A549 treated with AZD2906 at 1 μM for 4 hours (cell line): ENCODE measurements at places on chromosomes 3 and 15. TPM values are rescaled to one million over a fixed set of nuclear protein-coding genes. Genes with fewer than 3 reads are reported as not detected.

The DUOX2 gene
- 0.03 to 0.05 TPM (median 0.03 TPM) in 5 replicates for total RNA-seq

The CFAP100 gene
- total RNA-seq, result not detected in 5 replicates

The ASB14 gene
- total RNA-seq, result not detected in 5 replicates

The NOX5 gene
- 0.17 to 0.35 TPM (median 0.23 TPM) in 5 replicates for total RNA-seq

The CLDN1 gene
- 15.3 to 20.2 TPM (median 18.5 TPM) in 5 replicates for total RNA-seq

The IL5RA gene
- total RNA-seq, result not detected in 5 replicates

The NR2E3 gene
- total RNA-seq, result 0.16 to 0.34 TPM (median 0.21 TPM) in 5 replicates

The TMCO5A gene
- not detected in 5 replicates for total RNA-seq

The MUC4 gene
- total RNA-seq, result 0.01 to 0.10 TPM (median 0.05 TPM) in 4 of 5 replicates, not detected in the other

The ARRDC4 gene
- total RNA-seq, result 0.11 to 0.28 TPM (median 0.13 TPM) in 5 replicates

The PDCD7 gene
- 25.7 to 27.3 TPM (median 26.4 TPM) in 5 replicates for total RNA-seq

The KLHL18 gene
- 18.0 to 19.5 TPM (median 18.9 TPM) in 5 replicates for total RNA-seq

The SLCO2A1 gene
- 0.15 to 0.41 TPM (median 0.22 TPM) in 5 replicates for total RNA-seq

The ASTE1 gene
- 4.5 to 5.6 TPM (median 5.1 TPM) in 5 replicates for total RNA-seq

The SPINK8 gene
- total RNA-seq, result not detected in 5 replicates

The ITIH1 gene
- total RNA-seq, result not detected in 5 replicates

The C15orf40 gene
- total RNA-seq, result 41.5 to 49.8 TPM (median 47.5 TPM) in 5 replicates

The CHDH gene
- total RNA-seq, result 1.8 to 3.3 TPM (median 2.0 TPM) in 5 replicates

The NRG4 gene
- total RNA-seq, result 0.57 to 1.7 TPM (median 0.94 TPM) in 5 replicates

The CCDC80 gene
- 37.7 to 74.4 TPM (median 51.6 TPM) in 5 replicates for total RNA-seq

The TBC1D23 gene
- 11.5 to 13.6 TPM (median 12.6 TPM) in 5 replicates for total RNA-seq

The PFN2 gene
- 132 to 186 TPM (median 148 TPM) in 5 replicates for total RNA-seq

The ECE2 gene
- total RNA-seq, result not detected in 5 replicates

The NPAP1 gene
- not detected in 5 replicates for total RNA-seq

The FSIP1 gene
- total RNA-seq, result 0.52 to 1.4 TPM (median 0.90 TPM) in 5 replicates

The GALNT15 gene
- total RNA-seq, result 0.05 to 0.15 TPM (median 0.09 TPM) in 5 replicates

The XCR1 gene
- total RNA-seq, result not detected in 5 replicates

The PCLAF gene
- 147 to 269 TPM (median 156 TPM) in 5 replicates for total RNA-seq

The ONECUT1 gene
- 0.10 to 0.27 TPM (median 0.21 TPM) in 5 replicates for total RNA-seq

The DGKG gene
- total RNA-seq, result 6.5 to 12.3 TPM (median 7.0 TPM) in 5 replicates

The PLA2G4F gene
- 0.05 TPM in 1 of 5 replicates, not detected in the others for total RNA-seq

The SI gene
- total RNA-seq, result not detected in 5 replicates
